ENCODE measurements at places on chromosomes 16 and 17. TPM values are rescaled to one million over a fixed set of nuclear protein-coding genes. Genes with fewer than 3 reads are reported as not detected.

Gene OR1E1
- not detected for total RNA-seq

DNA sequence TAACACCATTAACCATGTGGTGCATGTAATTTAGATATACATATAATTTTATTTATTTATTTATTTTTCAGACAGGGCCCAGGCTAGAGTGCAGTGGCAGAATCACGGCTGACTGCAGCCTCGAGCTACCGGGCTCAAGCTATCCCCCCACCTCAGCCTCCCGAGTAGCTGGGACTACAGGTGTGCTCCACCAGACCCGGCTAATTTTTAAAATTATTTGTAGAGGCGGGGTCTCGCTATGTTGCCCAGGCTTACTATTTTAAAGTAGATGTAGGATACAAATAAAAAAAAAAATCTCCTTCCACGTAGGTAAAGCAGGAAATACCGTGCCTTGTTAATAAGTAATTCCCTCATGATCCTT is 446 bp upstream of the COQ7 start:
- no peak for DNase-seq

Gene TMEM231
- 18.3 TPM for total RNA-seq

Gene UMOD
- total RNA-seq, result not detected

- no peak for DNase-seq
Measured at GRCh38 chr16:47571711-47572110, 110.6 kb downstream of the PHKB start.

Data from ureter (tissue), 1 donor.